ENCODE measurements at places on chromosomes 1 and 21.

- DNase-seq, result no peak
These were observed 66.2 kb downstream of the SCCPDH start for GRCh38 chr1:246790364-246790763.

- DNase-seq, result no peak
These were observed 62.6 kb downstream of the GNG4 start for GRCh38 chr1:235586992-235587391.

DNA sequence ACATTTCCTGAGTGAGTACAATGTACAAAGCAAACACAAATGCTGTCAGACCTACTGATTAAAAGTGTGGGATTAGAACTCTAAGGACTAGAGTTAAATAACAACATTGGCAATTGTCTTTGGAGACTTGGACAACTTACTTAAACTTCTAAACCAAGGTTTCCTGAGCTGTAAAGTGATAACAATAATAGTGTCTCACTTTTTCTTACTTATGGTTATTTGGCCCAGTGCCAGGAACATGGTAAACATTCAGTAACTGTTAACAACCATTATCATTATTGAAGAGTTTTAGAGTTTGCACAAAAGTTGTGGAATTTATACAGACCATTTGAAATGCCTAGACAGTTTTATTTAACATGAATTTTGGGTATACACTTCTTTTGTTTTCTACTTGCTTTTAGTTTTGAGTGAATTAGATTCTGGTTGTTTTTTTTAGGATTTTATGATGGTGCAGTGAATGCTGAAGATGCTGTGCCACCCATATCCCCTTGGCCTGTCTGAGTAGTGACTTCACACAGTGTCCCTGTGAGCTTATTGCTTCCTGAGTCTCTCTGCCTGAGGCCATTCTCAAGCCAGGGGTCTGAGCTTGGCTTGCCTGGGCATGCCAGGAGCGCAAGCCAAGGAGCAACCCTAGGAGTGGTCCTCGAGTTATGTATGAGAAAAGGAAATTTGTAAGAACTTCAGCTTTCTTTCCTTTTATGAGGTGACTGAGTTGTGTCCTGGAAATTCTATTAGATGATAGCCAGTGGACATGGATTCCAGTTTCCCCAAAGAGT is 932.8 kb downstream of the TTLL7 start:
- no peak for DNase-seq

GRCh38 chr1:209625791-209626285 is 26.4 kb downstream of the LAMB3 start:
- DNase-seq, result no peak

- no peak for DNase-seq
These were observed 362.9 kb upstream of the VAMP3 start for GRCh38 chr1:7407980-7408770.

DNA sequence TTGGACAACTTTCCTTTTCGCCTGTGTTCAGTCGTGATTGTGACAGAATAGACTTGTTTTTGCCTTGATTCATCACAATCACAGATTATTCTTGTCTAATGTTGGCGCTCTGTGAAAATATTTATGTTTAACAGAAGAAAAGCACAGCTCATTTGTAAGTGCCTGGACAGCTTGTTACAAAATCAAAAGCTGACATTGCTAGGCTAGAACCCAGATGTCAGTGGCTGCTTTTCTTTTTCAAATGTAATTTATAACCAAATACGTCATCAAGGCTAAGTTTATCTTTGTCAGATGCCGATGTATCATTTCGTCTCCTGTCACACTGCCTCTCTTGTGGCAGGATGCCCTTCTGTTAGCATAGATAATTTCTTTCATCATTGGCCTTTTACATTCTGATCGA is 1227.3 kb downstream of the PLA2G4A start:
- DNase-seq, result no peak

DNA sequence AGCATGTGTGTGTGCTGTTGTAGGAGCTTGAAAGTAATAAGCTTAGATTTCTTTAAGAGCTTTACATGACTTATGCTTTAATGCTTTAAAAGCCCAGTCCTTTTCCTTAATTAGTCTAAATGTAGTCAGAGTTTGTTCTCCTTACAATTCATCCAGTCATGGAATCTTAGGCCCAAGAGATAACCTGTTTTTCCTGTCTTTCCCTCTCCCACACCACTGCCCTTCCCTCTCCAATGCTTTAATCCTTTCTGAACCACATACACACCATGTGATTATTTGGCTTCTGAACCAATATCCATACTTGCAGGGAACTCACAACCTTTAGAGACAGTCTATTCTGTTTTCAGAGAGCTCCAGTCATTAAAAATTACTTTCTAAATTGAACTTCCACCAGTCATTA is 37.6 kb downstream of the ALG6 start:
- no peak for DNase-seq

DNA sequence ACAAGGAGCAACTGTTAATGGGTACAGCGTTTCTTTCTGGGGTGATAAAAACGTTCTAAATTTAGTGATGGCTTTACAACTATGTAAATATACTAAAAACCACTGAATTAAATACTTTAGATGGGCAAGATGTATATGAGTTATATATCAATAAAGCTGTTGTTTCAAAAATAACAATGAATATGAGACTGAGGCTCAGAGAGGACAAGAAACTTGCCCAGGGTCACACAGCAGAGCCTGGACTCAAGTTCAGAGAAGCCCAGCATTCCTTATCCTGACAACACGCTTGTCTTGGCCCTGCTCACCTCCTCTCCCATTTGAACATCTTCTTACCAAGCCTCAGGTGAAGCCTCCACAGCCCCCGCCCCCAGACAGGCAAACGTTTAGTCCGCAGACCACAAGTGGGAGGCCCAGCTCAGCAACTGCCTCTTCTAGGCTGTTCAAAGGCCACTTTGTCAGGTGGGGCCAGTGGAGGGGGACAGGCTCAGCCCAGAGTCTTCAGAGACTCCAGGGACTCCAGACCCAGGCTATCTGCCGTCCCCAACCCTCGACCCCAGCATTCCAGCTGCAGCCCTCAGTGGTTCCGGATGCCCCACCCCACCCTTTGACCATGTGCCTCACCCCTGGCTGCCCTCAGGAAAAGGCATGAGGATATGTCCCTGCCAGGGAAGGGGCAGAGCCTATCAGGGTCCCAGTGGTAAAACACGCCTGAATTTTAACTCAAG is 17.9 kb downstream of the SDC3 start:
- no peak for DNase-seq

- peak; percentile 55 for DNase-seq
These were observed at the start of gene ADARB1 for GRCh38 chr21:45074048-45074817. Gene ADARB1 (plus strand): TSS chr21:45074580. CDS start chr21:45171657, 97,077 bp downstream.

GRCh38 chr21:17472592-17473271 is 40.1 kb upstream of the CXADR start:
- DNase-seq, result no peak
